ENCODE measurements at places on chromosomes 2 and 18.

GRCh38 chr2:20593072-20594034 lies 57.5 kb downstream of the HS1BP3 start:
- DNase-seq, result no peak

DNA sequence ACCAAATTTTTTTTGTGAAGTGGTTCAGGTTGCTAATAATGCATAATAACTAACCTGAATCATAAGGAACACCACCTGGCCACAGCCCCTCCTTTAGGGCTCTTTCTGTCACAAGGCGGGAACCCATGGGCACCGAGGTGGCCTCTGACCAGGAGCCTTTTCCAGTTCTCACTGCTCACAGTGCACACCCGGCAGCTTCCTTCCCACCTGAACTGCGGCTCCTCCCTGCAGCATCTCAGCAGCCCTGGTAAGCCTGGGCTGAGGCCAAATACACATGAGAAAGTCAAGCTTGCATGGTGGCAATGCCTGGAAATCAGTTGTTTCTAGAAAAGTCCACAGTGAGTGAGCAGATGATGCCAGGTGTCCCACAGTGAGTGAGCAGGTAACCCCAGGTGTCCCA lies 77.6 kb upstream of the SNTG2 start:
- no peak for DNase-seq

GRCh38 chr2:54208364-54209240 lies 47.4 kb downstream of the TSPYL6 start:
- DNase-seq, result no peak

GRCh38 chr2:241532168-241532567 lies 23.8 kb upstream of the STK25 start:
- DNase-seq, result no peak

DNA sequence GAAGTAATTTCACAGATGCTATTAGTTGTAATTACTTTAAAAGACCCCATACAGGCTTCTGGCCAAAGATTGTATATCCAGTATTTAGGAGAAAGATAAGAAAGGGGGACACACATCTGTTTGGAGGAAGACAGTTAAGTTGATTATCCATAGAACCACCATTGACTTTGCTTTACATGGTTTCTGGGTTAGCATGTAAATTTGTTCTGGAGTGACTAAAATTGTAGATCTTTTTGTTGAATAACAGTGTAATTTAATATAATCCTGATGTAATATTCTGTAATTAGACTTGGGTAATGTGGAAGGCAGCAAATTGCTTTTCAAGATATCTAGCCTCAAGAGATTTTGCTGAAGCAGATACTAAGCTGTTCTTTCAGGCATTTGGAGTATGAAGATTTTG lies 17.2 kb downstream of the COMMD1 start:
- no peak for DNase-seq
